ENCODE measurements at places on chromosomes 16 and 17.

DNA sequence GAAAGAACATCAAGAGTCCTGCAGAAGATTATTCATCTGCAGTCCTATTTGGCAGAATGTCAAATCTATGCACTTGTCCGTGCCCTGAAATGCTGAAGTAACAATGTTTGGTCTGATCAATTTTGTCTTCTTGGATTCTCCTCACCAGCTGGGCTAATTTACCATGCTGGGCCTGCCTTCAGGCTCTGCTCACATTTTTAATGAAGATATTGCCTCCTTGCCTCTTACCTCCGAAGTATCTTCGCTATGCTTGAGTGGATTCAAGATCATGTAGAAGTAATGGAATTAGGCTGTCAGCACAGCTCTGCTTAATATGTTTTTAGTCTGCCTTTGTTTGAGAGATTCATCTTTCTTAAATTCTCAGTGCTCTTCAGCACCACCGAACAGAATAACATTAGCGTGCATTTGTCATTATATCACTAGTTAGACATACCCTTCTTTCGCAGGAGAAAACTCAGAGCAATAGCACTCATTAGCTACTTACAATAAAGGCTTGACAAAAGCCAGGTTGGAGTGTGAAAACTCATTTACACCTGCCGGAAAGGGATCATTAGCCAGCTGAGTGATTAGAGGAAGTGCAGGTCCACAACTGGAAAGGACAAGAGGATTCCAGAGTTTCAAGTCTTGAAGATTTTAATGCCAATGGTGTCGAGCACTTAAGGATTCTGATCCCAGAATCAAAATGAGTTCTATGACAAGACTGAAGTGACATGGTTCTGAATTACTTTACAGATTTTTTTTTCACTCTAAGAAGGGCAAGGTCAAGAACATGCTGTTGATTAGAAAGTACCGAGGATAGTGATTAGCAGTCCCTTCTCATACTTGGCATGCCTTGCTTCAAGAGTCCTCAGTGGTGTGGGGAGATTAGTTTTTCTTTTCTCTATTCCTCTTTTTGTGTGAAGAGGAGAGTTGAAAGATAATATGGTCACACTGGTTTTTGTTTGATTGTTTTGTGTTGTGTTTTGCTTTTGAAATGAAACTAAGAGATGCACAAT, 405.6 kb upstream of the TOM1L1 start:
- no peak for DNase-seq

DNA sequence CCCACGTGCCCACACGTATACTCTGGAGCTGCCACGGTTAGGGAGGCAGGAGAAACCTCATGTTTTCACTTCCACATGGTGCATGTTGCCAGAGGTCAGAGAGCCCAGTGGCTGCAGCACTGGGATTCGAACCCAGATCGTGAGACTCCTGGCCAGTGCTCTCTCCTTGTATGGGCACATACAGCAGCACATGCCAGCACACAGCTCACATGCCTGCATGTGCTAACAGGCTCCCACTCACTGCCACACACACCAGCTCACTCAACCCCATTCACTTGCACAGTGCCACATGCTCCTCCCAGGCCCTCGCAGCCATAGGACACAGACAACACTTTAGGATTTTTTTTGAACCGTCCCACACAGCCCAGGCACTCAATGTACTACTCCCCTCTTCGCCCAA, 49.5 kb upstream of the MRPS23 start:
- no peak for DNase-seq

- DNase-seq: no peak
These were observed 1.6 kb downstream of the EIF4A3 start for GRCh38 chr17:80145076-80146075.

- DNase-seq: no peak
These were observed 961 bp downstream of the FGF11 start for GRCh38 chr17:7440113-7440833.

DNA sequence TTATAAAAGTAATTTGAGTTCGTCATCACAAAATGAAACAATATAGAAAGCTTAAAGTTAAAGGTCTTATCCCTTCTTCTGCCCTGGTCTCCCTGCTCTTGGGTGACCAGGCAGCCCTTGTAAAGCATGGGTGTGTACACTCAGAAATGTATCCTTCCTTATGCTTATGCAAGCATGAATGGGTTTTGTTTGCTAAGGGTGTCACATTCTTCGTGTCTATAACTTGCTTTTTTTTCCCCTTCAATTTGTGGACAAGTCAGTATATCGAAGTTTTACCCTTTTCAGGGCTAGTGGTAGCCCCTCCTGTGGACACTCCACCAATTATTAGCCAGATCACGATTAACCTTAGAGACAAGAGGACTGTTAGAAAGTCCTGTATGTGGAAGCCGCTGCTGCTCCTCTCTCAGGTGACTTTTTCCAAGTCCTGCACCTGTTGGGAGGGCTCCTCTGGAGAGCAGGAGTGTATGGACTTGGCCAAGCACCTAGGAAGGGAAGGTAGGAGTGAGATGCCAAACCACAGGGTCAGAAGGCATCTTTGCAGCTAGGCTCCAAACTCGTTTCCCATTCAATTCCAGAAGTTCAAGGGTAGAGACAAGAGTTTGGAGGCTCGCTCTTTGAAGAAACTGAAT, 50.9 kb downstream of the LDHD start:
- DNase-seq: no peak

GRCh38 chr16:84593825-84594724, 23.8 kb downstream of the COTL1 start:
- DNase-seq: peak; percentile 96

- no peak for DNase-seq
These were observed 24.2 kb downstream of the CIBAR2 start for GRCh38 chr16:85087899-85088569.

DNA sequence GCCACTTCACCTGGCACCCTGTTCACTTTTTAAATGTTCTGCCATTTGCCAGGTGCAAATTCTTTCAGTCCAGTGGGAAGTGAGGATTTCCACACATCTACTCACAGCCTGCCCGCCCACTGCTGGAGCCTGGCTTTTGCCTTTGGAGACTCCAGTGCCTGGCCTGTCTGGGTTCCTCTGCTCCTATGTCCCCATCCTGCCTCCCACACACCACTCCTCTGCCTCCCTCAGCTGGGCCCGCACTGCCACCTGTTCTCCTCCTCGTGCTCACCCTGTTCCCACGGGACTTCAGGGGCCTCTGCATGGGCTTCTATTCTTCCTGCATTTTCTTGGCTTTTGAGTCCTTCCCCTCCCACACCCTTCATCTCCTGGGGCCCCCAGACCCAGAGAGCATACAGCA, 7.9 kb upstream of the NDRG4 start:
- DNase-seq: no peak

GRCh38 chr17:40915199-40915661, 22.2 kb downstream of the KRT23 start:
- DNase-seq: no peak

DNA sequence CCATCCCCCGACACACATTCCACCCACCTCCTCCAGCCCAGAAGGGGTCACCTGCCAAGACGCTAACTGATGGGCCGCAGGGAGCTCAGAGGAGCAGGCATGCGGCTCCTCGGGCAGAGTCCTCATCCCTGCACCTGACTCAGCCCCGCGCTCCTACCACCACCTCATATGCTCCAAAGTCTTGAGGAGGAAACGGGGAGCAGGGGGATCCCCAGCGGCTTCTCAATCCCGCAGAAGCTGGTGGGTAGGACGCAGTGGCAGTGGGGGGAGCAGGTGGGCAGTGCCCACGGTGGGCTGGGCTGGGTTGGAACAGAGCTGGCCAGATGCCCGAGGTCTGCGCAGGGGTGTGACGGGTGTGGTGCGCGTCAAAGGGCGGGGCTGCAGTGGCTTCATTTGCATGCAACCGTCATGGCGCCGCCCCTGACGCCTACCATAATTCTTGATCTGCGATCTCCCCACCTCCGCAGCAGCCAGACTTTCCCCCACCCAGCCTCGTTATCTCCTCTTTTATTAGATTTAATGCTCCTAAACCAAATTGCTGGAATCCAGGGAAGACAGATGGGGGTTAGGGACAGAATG, 39.0 kb upstream of the EMP2 start:
- DNase-seq: no peak

DNA sequence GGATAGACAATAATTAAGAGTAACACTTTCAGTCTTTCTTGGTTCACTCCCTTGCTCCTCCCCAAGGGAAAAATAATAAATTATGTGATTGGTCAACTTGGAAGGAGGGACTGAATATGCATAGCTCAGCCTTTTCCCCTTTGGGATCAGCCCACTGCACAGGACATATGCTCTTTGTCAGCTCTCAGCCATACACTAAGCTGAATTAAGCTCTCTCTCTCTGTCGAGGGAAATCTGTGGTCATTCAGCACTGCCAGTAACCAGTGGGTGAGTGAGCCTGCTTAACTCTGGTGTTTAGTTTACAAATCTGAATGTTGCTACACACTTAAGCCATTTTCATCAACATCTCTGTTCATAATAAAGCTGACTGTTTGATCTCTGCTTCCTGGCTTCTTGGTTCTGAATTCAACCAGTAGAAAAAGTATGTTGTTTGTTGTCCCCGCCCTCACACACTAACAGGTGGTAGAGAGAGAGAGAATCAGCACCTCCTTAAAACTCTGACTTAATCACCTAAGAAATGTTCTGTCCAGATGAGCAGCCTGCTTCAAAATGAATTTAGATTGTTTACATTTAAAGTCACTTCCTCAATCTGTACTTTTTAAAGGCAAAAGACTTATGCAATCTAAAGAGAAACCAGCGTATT, 102.3 kb upstream of the C17orf78 start:
- DNase-seq: no peak

- DNase-seq: no peak
These were observed 6.2 kb upstream of the CBFA2T3 start for GRCh38 chr16:88983165-88983564.

GRCh38 chr17:81388612-81389367, 6.5 kb upstream of the BAHCC1 start:
- DNase-seq: no peak

GRCh38 chr17:32627239-32627996, 140.6 kb downstream of the CDK5R1 start:
- no peak for DNase-seq

DNA sequence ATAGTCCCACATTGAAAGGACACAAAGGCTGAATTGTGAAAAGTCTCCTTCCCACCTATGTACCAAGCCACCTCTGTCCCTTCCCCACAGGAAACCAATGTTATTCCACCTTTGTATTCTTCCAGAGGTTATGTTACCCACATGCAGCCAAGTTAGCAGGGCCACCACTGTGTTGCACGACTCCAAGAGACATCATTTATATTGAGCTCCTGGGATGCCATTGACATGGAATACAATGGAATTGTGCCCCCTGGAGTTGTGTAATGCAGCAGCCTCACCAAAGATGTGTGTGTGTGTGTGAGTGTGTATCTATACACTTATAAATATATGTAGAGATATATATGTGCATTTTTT, 21.6 kb upstream of the MSI2 start:
- DNase-seq: no peak

DNA sequence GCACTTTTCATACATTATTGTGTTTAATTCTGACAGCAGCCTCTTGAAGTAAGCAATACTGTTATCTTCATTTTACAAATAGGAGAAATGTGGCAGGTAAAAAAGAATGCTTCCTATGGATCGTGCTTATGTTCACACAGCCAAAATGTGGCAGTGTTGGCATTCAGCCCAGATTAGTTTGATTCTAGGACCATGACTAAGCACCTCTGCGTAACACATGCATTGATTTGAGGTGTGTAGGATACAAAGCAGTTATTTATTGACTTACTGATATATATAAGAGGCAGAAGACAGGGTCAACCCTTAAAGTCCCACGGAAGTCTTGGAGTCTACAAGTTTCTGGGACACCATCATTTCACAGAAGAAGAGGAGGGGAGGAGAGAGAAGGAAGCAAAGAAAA, 1144.4 kb upstream of the GOT2 start:
- DNase-seq: no peak

- DNase-seq: no peak
These were observed 447.2 kb downstream of the KIF2B start for GRCh38 chr17:54269881-54270280.

- peak; percentile 47 for DNase-seq
These were observed 22.4 kb upstream of the EIF1 start for GRCh38 chr17:41666237-41666641.
